Right cardiac atrium (tissue), 5 donors: ENCODE measurements at places on chromosomes 1 and 21.

- DNase-seq, result peak; percentile 91
Observed at GRCh38 chr1:32350785-32351398, 11.4 kb downstream of the FAM229A start.

- DNase-seq, result no peak
Observed at GRCh38 chr1:226712742-226713419, 26.2 kb downstream of the ITPKB start.

DNA sequence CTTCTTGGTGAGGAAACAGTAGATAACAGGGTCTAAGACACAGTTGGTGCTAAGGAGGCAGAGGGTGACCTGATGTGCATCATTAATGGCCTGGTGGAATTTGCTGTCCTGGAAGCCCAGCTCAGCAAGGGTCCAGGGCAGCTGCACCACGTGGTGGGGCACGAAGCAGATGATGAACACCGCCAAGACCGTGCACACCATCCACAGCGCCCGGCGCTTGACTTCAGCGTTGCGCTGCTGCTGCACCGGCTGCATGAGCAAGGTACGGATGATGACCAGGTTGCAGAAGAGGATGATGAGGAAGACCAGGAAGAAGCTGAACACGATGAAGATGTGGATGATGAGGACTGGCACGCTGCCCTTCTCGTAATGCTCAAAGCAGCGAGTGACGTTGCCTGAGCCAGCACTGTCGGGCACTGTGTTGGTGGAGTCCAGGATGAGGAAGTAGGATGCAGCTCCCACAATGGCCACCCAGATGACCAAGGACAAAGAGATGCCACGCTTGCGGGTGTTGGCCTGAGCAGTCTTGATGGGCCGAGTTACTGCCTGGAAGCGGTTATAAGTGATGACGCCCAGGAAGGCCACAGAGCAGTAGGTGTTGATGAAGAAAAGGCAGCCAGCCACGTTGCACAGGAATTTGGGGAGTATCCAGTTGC, 26.2 kb downstream of the PTAFR start:
- DNase-seq, result no peak

DNA sequence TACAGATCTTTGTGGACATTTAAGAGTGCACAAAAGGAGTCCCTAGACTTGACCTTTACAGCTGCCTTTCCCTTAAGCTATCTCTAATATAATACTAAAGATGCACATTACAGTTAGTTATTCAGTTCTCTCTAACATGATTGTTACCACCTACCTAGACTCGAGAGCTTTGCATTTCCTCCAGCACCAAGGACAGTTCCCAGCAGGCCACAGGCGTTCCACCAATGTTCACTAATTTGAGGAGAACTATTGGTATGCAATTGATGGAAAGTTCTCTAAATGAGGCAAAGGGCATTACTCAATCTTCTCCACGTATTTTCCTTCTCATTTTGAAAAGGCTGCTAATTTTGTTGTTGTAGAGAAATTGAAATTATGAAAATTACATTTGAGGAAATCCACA, 5.4 kb upstream of the NTNG1 start:
- DNase-seq, result no peak

DNA sequence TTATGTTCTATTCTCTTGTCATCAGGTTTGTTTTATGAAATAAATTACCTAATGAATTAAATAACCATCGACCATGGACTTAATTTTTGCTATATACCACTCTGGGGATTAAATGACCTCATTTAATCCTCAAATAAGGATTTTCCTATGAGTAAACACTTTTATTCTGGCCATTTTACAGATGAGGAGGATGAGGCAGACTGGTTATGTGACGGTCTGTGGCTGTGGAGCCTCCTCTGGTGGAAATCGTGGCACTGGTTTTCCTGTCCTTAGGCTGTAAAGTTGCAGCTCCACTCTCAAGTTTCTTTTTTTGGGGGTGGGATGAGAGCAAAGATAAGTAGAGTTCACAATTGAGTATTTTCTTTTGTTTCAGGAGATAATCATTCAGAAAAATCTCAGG, 105.2 kb downstream of the XCL2 start:
- DNase-seq, result no peak

DNA sequence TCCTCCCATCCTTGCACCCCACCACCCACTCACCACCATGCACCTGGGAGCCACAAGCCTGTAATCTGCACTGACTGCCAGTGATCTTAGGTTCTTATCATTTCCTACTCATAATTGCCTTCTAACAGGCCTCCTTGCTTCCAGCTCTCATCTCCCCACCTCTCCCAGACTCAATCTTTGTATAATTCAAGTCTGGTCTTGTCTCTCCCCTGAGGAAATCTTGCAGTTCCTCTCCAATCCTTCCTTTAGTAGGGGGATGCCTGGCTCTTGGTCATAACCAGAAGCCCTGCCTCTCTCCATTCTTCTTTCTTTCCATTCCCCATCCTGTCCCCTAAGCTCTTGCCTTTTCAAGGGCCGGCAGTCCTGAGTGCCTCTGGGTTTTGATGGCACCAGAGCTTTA, 27.8 kb downstream of the PIGM start:
- DNase-seq, result no peak
